ENCODE measurements at places on chromosomes 16 and 17. TPM values are rescaled to one million over a fixed set of nuclear protein-coding genes. Genes with fewer than 3 reads are reported as not detected.
A peak's percentile ranks its signal among the peaks of the same experiment; 100 is the strongest.

The MED13 gene
- 36.2 TPM for polyA plus RNA-seq

The C16orf86 gene
- 0.73 TPM for polyA plus RNA-seq

GRCh38 chr16:86905302-86905701 is 327.0 kb downstream of the FOXL1 start:
- DNase-seq = no peak

GRCh38 chr17:61809816-61810392 is 53.4 kb downstream of the BRIP1 start:
- peak; percentile 62 for DNase-seq

DNA sequence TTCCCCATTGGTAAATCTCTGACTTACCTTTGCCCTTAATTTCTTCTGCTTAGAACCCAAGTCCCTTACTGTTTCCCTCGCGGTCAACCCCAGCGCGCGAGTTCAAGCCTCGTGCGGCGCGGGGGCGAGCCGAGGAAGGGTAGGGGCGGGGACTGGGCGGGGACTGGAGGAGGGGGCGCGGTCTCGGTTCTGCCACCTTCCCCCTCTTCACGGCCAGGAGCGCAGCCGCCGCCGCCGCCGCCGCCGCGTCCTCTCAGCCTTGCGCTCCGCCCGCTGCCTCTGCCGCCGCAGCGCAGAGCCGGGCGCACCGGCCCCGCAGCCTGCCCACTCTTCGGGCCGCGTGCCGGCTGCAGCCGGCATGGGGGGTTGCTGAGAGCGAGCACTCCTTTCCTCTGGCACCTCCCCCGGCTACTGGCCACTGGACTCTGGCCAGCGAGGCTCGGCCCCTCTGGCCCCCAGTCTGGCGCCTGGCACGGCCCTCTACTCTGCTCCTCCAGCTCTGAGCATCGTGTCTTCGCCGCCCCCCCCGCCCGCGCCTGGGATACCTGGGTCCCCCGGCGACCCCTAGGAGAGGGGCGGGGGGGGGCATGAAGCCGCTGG is at the start of gene RAPGEFL1:
Gene RAPGEFL1 (plus strand): TSS at position 196 of the 600 bp plus-strand sequence. CDS start 392 bp downstream, at position 588.
- peak; percentile 67 for DNase-seq

The PABPN1L gene
- polyA plus RNA-seq = not detected

GRCh38 chr17:47889734-47890529 is 6.1 kb upstream of the SP2 start:
- DNase-seq = peak; percentile 67

The LPCAT2 gene
- polyA plus RNA-seq = 10.2 TPM

GRCh38 chr17:39018267-39019134 is 51.3 kb upstream of the FBXO47 start:
- DNase-seq = no peak

The HSPB9 gene
- not detected for polyA plus RNA-seq

Measured in fibroblast of lung (primary cell).